Transverse colon (tissue), 4 donors: ENCODE measurements at places on chromosomes 11 and 22. TPM values are rescaled to one million over a fixed set of nuclear protein-coding genes. Genes with fewer than 3 reads are reported as not detected.

DNA sequence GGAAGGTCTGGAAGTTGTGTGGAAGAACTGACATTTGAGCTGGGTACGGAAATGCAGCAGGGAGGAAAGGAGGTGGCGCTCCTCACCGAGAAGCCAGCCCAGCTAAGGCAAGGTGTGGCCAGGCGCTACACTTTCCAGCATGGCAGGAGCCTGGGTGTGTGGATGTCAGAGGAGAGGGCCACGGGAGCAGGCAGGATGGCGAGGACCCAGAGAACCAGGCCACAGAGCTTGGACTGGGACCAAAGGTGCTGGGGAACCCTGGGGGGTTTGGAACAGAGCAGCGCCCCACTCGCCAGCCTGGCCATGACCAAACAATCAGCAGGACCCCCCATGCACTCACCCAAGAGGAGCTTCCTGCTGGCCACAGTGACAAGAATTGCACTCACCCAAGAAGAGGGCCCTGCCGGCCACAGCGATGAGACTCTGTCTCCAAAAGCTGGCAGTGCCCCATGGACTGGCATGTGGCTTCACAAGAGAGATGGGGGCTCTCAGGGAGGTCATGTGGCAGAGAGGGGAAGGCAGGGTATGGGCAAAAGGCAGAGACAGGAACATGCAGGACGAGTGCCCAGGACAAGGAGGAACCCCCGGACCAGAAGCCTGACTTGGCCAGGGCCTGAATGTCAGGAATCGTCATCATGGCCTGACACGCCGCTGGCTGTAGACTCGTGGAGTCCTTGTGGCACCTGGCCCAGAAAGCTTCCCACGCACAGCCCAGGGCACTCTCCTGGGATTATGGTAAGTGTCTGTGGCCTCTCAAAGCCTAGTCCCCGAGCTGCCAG is 45.4 kb downstream of the IGF2 start:
- no peak for DNase-seq

GRCh38 chr11:96318399-96318798 is 24.6 kb downstream of the MAML2 start:
- DNase-seq, result no peak

DNA sequence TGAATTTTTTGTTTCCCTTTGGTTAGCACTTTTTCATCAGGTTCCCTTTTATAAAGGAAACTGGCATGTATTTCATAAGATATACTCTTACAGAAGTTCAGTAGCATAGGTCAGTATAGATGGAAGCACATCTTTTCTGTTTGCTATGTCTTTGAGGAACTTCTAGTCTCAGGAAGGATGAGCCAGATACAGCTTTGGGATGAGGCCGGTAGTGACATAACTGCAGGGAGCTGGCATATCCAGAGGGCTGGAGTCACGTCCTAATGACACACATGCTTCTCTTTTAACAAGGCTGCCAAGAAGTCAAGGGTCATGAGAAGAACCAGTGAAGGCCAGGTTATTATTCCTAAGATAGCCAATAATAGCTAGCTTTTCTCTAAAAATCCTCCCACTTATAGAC is 33.3 kb upstream of the ADSL start:
- no peak for DNase-seq

GRCh38 chr11:118619444-118620197 is 12.2 kb downstream of the PHLDB1 start:
- DNase-seq, result no peak

GRCh38 chr11:98060759-98061158 is 960.0 kb upstream of the CNTN5 start:
- no peak for DNase-seq

GRCh38 chr22:20237480-20238440 is 30.4 kb downstream of the RTN4R start:
- DNase-seq, result no peak

- DNase-seq, result no peak
These were observed 813.7 kb upstream of the CNTN5 start for GRCh38 chr11:98207086-98207485.

GRCh38 chr11:47280099-47280498 is 10.2 kb downstream of the MADD start:
- DNase-seq, result no peak

DNA sequence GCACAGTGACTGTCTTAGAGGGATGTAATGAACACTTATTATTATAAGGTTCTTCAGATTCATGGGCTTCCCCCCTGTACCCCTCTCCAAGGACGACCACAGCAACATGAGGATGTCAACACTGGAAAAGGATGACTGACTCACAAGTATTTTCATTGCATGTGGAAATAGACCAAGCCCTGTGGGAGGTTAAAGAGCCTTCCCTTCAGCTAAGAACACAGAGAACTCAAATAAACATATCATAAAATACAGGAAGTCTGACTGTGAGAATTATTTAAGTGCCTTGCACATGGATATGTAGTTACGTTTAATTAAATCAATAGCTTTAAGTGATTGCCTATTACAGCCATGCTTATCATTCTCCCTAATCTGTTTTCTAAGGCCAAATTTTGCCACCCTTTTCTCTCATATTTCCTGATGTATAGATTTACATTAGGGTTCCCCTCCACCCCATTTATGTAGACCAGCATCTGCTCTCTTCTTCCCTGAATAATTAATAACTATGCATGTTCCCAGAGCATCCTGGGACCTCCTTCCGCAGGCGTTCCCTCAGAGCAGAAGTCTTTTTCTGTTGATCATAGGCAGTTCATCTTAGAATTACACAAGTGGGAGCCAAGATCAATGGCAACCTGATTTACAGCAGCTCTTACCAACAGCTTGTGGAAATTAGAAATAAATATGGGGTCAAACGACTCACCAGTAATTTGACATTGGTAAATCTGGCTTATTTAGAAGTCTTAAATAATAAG is 226.9 kb downstream of the OPCML start:
- DNase-seq, result no peak

- no peak for DNase-seq
These were observed 149.0 kb downstream of the PKNOX2 start for GRCh38 chr11:125313271-125314219.

- DNase-seq, result no peak
These were observed 116.2 kb downstream of the NCAM1 start for GRCh38 chr11:113077379-113077778.

- DNase-seq, result no peak
These were observed 99.3 kb downstream of the FDX1 start for GRCh38 chr11:110529043-110529442.

- DNase-seq, result no peak
These were observed 20.3 kb upstream of the WNT11 start for GRCh38 chr11:76226626-76227025.

GRCh38 chr11:71562120-71562519 is 3.2 kb upstream of the KRTAP5-10 start:
- no peak for DNase-seq

DNA sequence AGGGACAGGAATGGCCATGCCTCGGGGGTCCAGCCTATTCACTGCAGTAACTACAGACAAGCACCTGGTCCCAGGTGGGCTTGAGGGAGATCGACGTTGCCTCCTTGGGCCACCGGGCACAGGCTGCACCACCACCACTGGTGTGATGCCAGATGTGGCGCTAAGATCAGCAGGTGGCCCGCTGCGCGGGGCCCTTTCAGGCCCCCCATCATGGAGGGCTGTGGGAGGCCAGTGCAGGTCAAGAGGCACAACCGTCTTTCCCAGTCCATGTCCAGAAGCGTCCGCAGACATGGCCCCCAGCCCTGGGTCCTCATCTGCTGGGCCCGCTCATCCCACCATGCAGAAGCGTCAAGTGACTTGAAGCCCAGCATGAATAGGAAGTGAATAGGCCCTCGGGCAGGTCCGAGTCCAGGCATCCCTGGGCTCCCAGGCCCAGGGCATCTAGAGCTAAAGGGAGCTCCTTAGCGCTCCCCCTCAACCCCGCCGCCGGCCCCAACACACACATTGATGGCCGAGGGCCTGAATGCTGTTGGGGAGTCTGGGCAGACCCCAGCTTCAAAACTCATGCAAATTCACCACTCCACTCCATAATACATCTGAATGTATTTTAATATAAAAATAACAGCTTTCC is 18.3 kb downstream of the FADS3 start:
- no peak for DNase-seq

DNA sequence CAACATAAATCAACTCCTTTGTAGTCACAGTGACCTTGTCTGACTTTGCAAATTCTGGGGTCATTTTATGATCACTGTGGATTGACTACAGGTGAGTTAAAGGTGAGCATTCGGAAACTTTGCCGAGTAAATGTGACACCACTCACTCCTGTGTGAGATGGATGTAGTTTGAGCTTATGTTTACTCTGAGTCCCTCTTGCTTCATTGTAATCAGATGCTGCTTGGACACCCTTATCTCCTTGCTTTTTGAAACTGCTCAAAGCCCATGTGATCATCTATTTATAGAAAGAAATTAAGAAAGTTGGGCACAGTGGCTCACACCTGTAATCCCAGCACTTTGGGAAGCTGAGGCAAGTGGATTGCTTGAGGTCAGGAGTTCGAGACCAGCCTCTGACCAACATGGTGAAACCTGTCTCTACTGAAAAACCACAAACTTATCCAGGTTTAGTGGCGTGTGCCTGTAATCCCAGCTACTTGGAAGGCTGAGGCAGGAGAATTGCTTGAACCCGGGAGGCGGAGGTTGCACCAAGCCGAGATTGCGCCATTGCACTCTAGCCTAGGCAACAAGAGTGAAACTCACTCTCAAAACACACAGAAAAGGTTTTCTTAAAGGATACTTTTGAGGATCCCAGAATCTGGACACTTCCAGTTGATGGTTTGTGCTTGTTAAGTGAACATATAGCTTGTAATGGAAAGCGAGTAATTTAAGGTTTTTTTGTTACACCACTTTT is 7.2 kb downstream of the FAM118A start:
- DNase-seq, result no peak

- DNase-seq, result no peak
These were observed 1.2 kb upstream of the TSSK2 start for GRCh38 chr22:19129871-19130270.

- DNase-seq, result peak; percentile 86
These were observed 41.4 kb downstream of the PPFIBP2 start for GRCh38 chr11:7555052-7555699.

DNA sequence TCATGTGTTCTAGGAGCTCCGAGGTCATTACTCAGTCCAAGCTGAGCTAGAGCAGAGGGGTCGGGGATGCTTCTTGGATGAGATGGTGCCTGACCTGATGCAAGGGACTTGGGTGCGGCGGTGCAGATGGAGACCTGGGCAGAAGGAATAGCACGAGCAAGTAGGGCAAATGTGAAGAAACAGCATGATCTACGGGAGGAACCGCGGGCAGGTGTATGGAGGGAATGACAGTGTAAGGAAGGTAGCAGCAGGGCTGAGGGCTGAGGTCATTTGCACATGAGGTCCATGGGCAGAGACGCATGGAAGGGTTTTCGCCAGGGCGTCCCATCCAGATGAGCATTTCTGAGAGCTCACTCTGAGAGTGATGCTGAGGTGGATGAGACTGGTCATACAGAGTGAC is 14.9 kb downstream of the SLC37A2 start:
- DNase-seq, result no peak

DNA sequence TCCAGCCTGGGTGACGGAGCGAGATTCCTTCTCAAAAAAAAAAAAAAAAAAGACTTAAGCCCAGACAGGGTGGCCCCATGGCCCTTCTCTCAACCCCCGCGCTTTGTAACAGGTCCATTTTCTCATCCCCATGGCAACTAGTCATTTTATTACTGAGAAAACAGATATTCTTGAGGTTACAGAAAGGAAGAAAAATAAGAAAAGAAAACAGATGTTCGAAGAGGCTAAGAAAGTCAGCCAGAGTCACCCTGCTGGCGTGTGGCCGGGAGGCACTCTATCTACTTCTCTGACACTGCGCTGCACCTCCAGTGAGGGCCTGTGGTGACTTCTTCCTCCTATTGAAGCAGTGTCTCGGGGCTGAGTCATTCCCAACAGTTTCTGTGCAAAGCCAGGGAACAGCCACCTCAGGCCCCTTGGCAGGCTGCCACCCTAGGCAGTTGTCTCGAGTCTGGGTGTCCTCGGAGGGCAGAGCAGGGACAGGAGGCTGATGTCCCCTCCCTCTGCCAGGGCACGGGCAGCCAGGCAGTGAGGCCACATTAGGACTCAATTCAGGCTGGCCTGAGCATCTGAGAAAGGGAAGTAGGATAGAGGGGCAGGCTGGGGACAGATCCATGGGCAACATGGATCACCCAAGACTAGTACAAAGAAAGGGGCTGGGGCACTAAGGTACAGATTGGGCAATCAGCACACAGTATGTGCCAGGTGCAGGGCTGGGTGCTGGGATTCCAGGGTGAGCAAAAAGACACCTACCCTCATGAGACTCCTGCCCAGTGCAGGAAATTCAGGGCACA is 16.4 kb upstream of the SYVN1 start:
- DNase-seq, result peak; percentile 89

DNA sequence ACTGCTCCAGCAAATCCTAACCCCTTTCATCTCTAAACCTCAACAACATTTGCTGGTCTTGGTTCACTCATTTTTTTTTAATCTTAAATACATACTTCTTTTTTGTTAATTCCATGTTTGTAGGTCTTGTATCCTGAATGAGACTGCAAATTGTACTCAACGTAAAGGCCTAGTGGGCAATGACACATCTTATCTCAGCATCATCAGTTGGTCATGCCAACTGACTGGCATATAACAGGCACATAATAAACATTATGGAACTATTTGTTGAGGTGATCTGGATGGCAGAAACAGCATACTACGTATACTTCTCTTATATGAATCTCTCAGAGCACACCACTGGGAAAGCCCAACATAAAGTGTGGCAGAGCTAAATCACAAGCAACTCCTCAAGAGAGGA is 116.7 kb downstream of the RBFOX2 start:
- DNase-seq, result no peak

Gene SEPTIN3
- not detected for total RNA-seq

Gene KRTAP5-11
- not detected for total RNA-seq

Gene APOBEC3B
- total RNA-seq, result 15.3 TPM

Gene BIK
- total RNA-seq, result 10.1 TPM

Gene MOGAT2
- 201 TPM for total RNA-seq

Gene C11orf21
- not detected for total RNA-seq

Gene RIMBP3C
- not detected for total RNA-seq

Gene PPM1F
- 18.7 TPM for total RNA-seq

Gene DKK3
- total RNA-seq, result 181 TPM

Gene MRGPRX3
- total RNA-seq, result not detected

Gene MRPL49
- 66.6 TPM for total RNA-seq
